ENCODE measurements at places on chromosomes 12 and 14.

GRCh38 chr12:79624378-79624777, 66.4 kb downstream of the PAWR start:
- DNase-seq: no peak

- DNase-seq: no peak
Measured at GRCh38 chr14:70838076-70838475, 28.8 kb upstream of the MAP3K9 start.

GRCh38 chr12:125835852-125836251, 770.6 kb downstream of the AACS start:
- no peak for DNase-seq

DNA sequence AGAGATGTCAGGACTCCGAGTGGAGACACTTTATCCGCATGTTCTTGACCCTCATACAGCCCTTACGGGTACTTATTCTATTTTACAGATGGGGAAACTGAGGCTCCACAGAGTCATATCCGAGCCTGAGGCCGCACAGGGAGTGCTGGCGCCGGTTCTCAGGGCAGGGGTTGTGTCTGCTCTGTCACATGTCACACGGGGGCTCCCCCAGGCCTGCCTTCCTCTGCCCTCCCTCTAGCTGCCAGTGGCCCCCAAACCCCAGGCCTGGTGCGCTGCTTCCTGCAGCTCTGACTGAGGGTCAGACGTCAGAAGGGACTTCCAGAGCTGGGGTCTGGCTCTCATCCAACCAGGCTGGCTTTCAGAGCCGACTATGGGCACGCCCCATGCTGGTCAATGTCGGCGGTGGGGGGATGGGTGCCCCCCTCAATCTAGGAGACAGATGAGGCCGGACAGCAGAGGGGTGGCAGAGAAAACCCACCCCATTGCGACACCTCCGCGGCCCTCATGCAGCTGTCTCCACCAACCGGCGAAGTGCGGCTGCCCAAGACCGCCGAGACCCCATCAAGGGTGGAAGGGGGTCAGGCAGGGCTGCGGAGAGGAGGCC, 811 bp upstream of the INF2 start:
- DNase-seq: no peak

- no peak for DNase-seq
Measured at GRCh38 chr14:61627612-61628011, 67.7 kb upstream of the HIF1A start.

GRCh38 chr12:15688838-15689625, 100.2 kb downstream of the EPS8 start:
- DNase-seq: no peak

DNA sequence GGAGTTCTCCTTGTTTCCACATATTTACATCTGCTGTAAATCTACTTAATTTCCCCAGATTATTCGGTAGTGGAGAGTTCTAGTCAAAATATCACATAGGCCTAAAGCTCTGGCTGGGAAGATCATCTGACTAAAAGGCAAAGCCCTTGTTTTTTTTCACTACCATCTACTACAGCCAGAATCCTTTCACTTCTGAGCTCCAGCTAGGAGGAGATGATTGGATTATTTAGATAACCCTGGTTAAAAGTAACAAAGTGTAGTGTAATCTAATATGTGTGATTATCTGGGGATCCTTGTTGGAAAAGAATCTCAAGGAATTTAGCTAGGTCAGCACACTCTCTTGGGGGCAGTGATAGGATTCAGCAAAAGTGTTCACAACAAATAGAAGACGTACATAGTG, 125.4 kb downstream of the DYRK2 start:
- no peak for DNase-seq

DNA sequence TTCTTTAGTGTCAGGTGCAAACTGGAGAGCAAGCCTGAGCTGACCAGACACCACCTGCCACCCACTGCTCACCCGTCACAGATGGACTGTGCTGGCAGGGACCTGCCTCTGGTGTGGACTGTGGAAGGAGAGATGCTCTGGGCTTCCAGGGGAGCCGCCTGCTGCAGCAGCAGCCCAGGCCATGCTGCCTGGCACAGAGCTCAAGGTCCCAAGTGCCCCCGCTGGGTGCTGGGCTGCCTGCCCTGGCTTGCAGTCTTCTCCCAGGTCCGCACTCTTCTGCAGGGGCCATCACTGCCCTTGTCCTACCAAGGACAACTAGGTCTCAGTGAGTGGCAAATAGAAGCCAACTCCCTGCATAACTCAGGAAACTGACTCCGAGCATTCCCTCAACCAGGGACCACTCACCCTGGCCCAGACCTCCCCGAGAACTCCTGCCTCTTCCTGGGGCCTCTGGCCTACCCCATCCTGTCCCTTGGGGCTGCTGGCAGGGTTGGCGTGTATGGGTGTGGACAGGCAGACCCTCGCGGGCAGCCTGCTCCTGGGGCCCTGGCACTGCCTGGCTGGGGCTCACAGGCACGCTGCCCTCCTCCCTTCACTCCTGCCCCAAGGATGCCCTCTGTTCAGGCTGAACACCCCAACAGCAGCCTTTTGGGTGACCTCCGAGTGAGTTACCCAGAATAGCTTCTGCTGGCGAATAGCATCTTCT, 9.3 kb downstream of the AMN start:
- DNase-seq: no peak

GRCh38 chr12:21599143-21599999, 5.3 kb downstream of the GYS2 start:
- DNase-seq: no peak

DNA sequence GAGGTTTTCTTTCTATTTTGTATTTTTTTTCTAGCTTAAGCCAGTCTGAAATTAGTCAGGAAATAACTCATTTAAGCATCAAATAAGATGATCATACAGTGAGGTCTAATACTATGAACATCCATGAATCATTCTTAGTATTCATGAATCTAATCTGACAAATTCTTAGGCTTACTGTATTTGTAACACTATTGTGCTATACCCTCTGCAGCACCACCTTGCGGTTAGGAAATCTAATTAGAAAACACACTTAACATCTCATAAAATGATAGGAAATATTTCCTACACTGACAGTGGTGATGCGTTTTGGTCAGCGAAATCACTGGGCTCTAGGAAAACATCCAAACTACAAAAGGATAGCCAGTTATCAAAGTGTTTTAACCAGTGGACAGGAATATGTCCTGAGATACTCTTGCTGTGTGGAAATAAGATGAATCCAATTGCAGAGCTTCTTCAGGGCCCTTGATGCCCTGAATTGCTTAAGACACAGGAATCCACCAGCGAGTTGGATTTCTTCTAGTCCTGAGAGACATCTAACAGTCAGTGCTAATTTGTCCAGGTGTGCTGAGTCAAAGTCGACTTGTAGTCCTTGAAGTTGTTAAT, 109.3 kb upstream of the MYF6 start:
- no peak for DNase-seq

GRCh38 chr14:36317650-36318049, 2.8 kb downstream of the MBIP start:
- no peak for DNase-seq

DNA sequence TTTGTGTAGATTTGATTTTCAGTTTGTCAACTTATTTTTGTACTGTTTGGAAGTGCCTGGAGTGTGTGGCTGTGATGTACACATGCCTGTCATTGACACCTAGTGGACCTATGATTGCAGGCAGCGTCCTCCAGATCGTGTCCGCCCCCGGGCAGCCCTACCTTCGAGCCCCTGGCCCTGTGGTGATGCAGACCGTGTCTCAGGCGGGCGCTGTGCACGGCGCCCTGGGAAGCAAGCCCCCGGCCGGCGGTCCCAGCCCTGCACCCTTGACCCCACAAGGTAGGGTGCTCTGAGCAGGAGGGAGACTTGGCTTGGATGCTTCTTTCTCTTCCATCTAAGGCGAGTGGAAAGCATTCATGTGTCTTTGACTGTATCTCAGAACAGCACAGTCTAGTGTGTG, 75.8 kb downstream of the EP400 start:
- no peak for DNase-seq

GRCh38 chr14:22800346-22800745, 14.9 kb downstream of the SLC7A7 start:
- DNase-seq: no peak

DNA sequence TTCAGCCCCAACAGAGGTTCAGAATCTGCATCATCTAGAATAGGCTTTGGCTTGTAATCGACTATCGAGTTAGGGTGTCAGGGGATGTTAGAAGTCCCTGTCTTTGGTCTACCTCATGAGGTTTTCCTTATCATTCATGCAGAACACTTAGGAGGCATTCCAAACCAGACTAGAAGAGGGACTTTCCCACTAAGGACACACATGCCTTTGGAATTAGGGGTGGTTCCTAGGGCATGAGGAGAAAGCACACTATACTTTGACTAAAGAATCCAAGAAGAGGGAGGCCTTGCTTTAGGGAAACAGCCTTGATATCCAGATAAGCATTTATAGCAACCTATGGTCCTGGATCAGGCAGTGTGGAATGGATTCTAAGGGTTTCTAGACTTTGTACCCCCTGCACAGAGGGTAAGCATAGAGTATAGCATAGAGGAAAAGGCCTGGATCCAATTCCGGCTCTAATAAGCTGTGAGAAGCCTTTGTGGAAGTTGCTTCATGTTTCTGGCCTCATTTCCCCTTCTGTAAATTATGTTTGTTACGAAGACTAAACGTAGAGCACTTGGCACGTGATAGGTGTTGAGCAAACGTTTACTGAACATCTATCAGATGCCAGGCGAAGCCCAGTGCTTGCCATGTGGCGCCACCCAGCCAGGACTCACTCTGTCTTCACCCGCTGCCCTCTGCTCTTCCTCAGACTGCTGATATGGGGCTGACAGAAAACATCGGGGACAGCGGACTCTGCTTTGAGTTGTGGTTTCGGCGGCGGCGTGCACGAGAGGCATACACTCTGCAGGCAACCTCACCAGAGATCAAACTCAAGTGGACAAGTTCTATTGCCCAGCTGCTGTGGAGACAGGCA, 13.2 kb downstream of the ZNF219 start:
- no peak for DNase-seq

DNA sequence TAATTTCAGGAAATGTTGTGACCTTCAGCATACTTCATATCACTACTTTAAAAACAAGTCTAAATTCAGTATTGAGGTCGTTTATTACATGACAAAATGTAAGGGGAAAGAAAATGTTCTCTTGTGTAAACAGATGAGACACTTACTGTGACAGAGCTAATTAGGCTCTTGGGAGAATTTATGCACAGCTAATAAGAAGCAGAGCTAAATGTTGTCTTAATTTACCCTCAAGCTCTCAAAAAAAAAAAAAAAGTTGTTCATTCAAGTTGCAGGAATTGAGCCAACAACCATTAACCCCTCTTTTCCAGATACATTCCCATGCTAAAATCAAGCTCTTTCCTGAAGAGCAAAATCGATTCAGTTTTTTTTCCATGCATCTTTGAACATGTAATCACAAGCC, 1419.4 kb downstream of the FSCB start:
- no peak for DNase-seq

DNA sequence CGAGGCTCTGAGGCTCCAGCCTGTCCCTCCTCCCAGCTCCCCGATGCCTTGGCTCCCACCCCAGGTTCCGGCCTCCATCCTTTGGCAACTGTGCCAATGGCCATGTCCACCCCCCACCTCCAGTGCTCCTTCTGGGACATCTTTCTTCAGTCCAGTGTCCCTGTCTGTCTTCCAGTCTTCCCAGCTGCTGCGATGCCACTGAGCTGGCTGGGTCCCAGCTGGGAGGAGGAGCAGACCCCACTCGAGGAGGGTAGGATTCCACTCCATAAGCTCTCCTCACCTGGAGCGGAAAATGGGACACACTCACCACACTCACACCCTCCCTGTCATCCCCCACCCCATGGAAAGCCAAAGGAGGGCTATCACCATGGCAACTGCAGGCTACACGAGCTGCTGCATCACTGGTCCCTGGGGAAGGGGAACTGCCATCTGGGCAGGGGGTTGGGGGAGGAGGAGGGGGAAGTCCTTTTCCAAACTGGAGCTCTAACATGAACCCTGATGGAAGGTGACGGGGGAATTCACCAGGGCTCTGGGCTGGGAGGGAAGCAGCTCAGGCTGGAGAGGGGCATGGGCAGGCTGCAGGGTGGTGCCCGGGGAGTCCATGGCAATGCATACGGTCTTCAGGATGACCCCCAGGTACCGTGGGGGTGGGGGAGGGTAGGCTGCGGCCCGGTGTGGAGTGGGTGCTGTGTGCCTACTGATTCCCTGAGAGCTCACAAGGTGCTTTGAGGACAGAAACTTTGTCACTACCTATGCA, 94.3 kb downstream of the LRRC74A start:
- DNase-seq: no peak

- DNase-seq: no peak
Measured at GRCh38 chr14:69664265-69664664, 52.9 kb downstream of the SUSD6 start.

DNA sequence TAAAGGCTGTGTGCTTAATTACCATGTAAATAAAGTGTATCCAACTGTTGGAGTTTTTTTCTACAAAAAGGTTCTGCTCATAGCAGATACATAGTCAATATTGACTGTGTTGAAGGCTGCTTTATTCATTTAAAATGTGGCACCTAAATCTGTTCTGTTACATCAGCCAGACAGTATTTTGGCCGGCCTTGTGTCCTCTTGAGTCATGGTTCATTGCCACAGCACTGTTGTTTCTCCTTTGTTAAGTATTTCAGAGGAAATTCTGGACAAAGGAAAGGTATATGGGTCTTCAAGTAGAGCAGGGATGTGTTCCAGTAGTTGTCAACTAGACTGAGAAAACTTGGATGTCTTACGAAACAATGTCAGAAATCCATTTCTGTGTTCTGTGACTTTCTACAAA, 95.5 kb downstream of the SLC38A6 start:
- DNase-seq: no peak

DNA sequence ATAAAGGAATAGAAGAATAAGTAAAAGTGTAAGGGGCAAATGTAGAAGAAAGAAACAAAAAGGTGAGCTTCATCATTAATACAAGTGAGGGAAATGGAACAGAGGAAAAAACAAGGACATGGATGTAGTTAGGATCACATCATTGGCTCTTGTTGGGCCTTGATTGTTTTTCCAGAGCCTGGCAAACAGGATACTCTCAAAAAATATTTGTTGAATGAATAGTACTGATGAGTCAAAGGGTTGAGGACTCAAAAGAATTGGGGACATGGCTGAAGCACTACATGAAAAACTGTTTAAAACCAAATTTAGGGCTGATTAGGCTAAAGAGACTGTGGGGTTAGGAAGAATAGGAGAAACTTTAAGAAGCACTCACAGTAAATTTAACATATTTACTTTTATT, 11.4 kb upstream of the SRP54 start:
- no peak for DNase-seq

DNA sequence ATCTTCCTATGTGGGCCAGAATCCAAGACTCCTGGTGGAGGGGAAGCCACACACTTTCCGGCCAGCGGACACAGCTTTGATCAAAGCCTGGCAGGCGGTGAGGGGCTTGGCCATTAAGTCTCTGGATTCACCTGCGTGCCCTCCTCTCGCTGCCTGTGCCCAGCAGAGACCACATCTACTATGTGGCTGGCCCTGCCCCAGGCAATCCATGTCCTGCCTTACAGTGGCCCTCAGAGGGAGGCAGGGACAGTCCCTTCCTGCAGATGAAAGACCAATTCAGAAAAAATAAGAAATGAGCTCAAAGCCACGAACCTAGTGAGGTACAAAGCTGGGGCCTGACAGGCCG, 82.7 kb upstream of the GPR68 start:
- no peak for DNase-seq

Measured in GM12891 (cell line).